ENCODE measurements at places on chromosomes 5 and 9. TPM values are rescaled to one million over a fixed set of nuclear protein-coding genes. Genes with fewer than 3 reads are reported as not detected.

Gene WDR38
- not detected for total RNA-seq

Gene FAXDC2
- total RNA-seq: 14.7 TPM

Gene IL4
- not detected for total RNA-seq

Gene TMEM252
- total RNA-seq: not detected

Gene FOXD4L5
- total RNA-seq: 0.31 TPM

Gene CDKN2A
- not detected for total RNA-seq

Gene ANKDD1B
- total RNA-seq: 1.3 TPM

Gene C9
- not detected for total RNA-seq

Gene FSTL4
- total RNA-seq: 2.8 TPM

Gene F2RL2
- total RNA-seq: 0.31 TPM

Gene GPRIN1
- 113 TPM for total RNA-seq

Gene HRH2
- total RNA-seq: 8.8 TPM
